Activated T-cell treated with anti-CD3 and anti-CD28 coated beads, Interleukin-2, amount 50 U/mL, for 4 hours (primary cell): ENCODE measurements at places on chromosomes 2 and 18. TPM values are rescaled to one million over a fixed set of nuclear protein-coding genes. Genes with fewer than 3 reads are reported as not detected.

KCNS3 gene
- total RNA-seq = not detected

GRCh38 chr2:149483004-149483605 lies 104.5 kb downstream of the MMADHC start:
- no peak for DNase-seq

DNA sequence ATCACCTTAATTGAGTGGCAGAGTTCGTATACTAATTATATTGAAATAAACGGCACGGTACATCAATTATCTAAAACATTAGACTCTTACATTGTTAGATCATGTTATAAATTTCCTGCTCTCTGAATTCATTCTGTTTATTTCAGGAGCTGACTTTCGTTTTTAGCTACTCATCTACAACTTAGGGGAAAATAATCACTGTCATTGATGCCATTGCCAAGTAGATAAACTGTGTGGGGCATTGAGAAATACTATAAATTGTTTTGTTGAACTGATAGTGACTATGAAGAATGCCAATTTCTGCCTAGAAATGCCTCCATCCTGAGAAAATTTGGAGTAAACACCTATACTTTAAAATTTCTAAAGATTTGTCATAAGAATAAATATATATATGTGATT lies 17.5 kb downstream of the ABCB11 start:
- no peak for DNase-seq

GRCh38 chr18:70288171-70288850 lies 534 bp upstream of the SOCS6 start:
- DNase-seq = no peak

DNA sequence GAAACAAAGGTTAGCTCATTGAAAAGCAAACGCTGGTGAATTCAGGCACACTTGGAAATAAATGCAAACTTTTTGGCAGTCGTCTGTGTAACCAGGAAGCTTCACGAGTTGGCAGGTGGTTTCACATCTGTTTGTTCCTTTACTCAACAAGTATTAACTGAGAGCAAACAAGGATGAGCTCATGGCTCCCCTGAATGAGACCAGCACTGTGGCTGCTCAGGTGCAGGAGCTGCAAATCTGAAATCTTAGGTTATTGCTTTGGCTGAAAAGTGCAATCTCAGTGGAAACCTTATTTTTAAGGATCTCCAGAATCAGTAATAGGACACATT lies 46.3 kb downstream of the SH3RF3 start:
- DNase-seq = no peak

- DNase-seq = no peak
Measured at GRCh38 chr2:181330286-181330685, 126.9 kb upstream of the ITGA4 start.

- no peak for DNase-seq
Measured at GRCh38 chr2:75464348-75464946, 96.3 kb downstream of the EVA1A start.

- DNase-seq = no peak
Measured at GRCh38 chr2:149363958-149364357, 33.6 kb downstream of the LYPD6 start.

TIGD1 gene
- 11.7 TPM for total RNA-seq

- DNase-seq = no peak
Measured at GRCh38 chr2:2560374-2561015, 229.4 kb upstream of the MYT1L start.

GRCh38 chr2:1546023-1546591 lies 132.8 kb downstream of the TPO start:
- DNase-seq = no peak

DNA sequence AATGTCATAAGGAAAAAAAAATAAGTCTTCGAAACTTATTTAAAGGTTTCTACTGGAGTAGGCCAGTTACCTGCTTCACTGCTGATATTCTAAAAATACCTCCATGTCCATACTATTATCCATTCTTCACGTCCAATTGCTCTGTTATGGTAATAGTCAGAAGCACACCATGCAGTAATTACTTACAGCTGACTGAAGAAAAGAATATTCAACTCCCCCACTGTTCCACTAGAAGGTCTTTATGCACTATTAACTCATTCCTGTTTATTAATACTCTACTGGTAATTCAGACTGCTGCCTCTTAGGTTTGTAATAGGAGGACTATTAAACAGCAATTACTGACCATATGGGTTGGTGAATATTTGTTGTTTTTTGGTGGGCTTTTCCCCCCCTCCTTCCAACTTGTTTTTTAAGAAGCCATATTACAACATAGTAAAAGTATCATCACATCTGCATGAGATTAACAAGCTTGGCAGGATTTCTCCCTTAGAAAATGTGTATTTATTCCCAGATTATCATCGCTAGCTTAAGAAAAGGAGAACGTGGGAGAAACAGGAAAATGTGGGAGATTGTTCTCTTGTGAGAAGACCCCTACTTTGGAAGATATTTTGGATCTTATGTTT lies 806.4 kb upstream of the FANCL start:
- DNase-seq = no peak
